Stimulated activated CD4-positive, alpha-beta T cell treated with anti-CD3 and anti-CD28 coated beads, Interleukin-2, amount 100 ng/mL, for 48 hours (primary cell): ENCODE measurements at places on chromosomes 6 and 20.
A peak's percentile ranks its signal among the peaks of the same experiment; 100 is the strongest.

GRCh38 chr20:57097245-57097915, 169.1 kb downstream of the BMP7 start:
- no peak for DNase-seq

- no peak for DNase-seq
These were observed 45.2 kb downstream of the PLAGL2 start for GRCh38 chr20:32162351-32162750.

- DNase-seq: no peak
These were observed 15.4 kb downstream of the FOXC1 start for GRCh38 chr6:1624851-1625781.

- peak; percentile 55 for DNase-seq
These were observed 22.9 kb downstream of the HLA-DRA start for GRCh38 chr6:32462609-32463008.

DNA sequence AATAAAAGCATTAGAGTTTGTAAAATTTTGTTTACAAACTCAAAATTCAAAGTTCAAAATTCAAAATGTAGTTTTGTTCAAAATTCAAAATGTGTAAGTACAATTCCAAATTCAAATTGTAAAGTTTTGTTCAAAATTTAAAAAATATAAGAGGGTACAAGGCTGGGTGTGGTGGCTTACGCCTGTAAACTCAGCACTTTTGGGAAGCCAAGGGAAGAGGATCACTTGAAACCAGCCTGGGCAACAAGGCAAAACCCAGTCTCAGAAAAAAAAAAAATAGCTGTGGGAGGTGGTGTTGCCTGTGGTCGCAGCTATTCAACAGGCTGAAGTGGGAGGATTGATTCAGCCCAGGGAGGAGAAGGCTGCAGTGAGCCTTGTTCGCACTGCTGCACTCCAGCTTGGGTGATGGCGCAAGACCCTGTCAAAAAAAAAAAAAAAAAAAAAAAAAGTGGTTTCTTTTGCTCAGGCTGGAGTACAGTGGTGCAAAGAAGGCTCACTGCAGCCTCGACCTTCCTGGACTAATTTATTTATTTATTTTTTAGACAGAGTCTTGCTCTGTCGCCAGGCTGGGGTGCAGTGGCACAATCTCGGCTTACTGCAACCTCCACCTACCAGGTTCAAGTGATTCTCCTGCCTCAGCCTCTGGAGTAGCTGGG, 5.4 kb upstream of the ZBTB12 start:
- no peak for DNase-seq

- DNase-seq: no peak
These were observed 1.6 kb downstream of the SMPDL3A start for GRCh38 chr6:122790423-122791309.

- DNase-seq: no peak
These were observed 2.9 kb upstream of the TRIM39 start for GRCh38 chr6:30323806-30324205.

GRCh38 chr6:16929809-16930208, 168.5 kb upstream of the ATXN1 start:
- no peak for DNase-seq

DNA sequence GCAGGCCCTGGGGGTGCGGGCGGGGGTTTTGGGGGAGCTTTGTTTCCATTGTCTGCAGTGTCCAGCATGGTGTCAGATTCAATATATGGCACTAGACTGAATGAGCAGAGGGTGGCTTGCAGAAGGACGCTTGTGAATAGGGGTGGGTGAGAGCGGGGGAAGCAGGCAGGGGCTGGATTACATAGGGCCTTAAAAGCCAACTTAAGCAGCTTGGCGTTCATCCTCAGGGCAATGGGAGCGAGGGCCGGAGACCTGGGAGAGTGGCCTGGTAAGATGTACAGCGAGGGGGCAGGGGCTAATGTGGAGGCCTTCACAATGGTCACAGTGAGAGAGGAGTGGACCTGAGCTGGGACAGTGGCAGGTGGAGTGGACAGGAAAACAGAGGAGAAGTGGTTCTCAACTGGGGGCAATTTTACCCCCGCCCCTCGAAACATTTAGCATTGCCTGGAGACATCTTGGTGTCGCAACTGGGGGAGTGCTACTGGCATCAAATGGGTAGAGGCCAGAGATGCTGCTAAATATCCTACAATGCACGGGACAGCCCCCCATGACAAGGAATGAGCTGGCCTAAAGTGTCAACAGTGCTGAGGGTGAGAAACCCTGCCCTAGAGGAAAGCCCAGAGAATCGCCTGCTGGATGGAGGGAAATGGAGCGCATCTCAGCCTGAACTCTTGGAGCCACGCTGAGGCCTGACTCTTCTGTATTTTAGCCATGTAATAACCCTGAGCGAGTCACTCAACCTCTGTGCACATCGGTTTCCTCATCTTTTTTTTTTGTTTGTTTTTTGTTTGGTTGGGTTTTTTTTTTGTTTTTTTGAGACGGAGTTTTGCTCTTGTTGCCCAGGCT, 15.1 kb upstream of the BAK1 start:
- DNase-seq: no peak

- DNase-seq: no peak
These were observed at the start of gene ATP9A for GRCh38 chr20:51767867-51768758. Gene ATP9A (minus strand): TSS chr20:51768390. CDS start chr20:51768369, 21 bp downstream.
